ENCODE measurements at places on chromosomes 1 and 21. TPM values are rescaled to one million over a fixed set of nuclear protein-coding genes. Genes with fewer than 3 reads are reported as not detected.

DNA sequence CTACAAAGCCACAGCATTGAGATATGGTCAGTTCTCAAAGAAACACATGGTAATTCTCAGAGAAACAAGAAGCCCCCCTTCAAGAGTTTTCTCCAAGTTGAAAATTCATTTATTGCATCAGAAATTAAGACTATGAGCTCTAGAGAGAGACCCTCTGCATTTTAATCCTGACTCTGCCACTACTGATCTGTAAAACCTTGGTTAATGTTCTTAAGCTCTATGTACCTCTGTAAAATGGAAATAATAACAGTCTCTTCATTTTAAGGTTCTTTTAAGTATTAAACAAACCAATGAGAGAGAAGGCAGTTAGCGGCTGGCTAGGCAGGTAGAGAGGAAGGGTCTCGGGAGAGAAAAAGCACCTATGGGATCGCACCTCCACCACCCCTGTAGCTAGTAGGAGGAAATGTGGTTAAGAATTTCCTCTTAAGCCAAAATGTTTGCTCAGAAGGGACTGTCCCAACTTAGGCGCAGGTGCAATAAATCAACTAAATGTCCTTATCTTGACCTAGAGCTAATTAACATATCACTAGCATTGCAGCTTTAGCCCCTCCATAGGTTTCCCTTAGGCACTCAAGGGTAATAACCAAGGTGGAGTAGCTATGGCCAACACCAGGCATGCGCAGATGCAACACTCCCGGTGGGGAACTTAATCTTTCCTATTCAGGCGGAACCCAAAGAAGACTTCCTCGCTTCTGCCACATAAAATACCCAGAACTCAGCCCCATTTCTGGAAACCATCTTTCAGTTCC, 1685.4 kb downstream of the MRPL39 start:
- no peaks in the 10 kb centered on the region for H3K4me1 ChIP-seq
- no peak overlapping the region for H3K4me3 ChIP-seq
- H3K27me3 ChIP-seq, result no peaks in the 10 kb centered on the region
- no peak overlapping the region for H3K27ac ChIP-seq

DNA sequence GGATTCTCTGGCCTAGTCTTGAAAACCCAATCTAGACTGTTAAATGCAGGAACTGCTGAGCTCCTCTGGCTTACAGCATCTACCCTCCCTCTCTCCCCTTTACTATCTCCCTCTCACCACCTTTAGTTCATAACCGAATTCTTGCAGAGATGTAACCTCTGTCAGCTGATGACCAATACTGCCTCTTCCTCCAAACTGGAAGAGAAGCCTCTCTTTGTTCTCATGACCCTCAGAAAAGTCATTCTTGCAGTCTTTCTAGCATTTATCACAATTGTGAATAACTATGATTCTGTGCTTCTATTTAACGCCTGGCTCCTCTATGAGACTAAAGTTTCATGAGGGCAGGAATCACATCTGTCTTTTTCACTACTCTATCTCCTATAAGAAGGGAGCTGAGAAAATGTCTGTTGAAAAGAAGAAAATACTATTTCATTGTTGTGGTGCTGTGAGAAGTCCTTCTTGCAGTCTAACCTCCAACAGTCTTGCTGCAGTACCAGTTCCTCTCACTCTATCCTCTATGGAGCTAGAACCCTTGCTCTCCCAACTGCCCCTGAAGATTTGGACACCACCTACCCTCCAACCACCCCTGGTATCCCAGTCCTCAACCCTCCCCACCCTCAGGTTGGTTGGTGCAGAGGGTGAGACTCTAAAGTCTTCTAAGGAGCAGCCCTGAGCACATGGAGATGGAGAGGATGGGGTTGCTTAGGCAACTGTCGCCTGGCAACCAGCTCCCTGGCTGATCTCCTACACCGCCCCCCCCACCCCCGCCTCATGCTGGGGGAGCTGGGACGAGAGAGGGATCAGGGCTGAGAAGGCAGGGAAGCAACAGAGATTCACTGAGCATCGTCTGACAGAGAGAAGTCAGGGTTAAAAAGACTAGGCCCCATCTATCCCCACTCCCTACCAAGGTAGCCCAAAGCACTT, 13.9 kb downstream of the MEF2D start:
- no peak overlapping the region for H3K4me3 ChIP-seq
- H3K4me1 ChIP-seq, result peaks cover 21% of the 10 kb centered on the region
- H3K36me3 ChIP-seq, result peaks cover 10% of the 10 kb centered on the region
- H3K27me3 ChIP-seq, result no peaks in the 10 kb centered on the region
- no peak for DNase-seq

The RIMKLA gene
- 6.2 TPM for total RNA-seq

DNA sequence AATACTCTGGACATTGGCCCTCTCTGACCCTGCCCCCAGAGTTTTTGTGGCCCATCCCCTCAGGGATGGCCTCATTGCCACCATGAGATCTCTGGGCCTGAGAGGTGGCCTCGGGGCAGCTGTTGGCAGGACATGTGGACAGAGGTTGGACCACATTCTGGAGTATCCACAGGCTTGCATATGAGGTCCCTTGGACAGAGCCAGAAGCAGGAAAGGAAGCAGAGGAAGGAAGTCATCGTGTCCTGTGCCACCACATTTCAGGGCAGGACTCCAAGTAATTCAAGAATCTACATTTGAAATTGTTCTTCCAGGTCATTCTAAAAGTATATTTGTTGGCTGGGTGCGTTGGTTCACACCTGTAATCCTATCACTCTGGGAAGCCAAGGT, 95.9 kb upstream of the PPP2R5A start:
- H3K27me3 ChIP-seq, result no peaks in the 10 kb centered on the region
- no peaks in the 10 kb centered on the region for H3K4me1 ChIP-seq
- H3K36me3 ChIP-seq, result no peaks in the 10 kb centered on the region
- H3K27ac ChIP-seq, result no peak overlapping the region

The PGLYRP4 gene
- total RNA-seq, result not detected

- H3K27me3 ChIP-seq, result no peaks in the 10 kb centered on the region
- no peak overlapping the region for H3K27ac ChIP-seq
- DNase-seq, result no peak
- H3K4me1 ChIP-seq, result no peaks in the 10 kb centered on the region
Measured at GRCh38 chr1:241081473-241081872, 275.5 kb downstream of the RGS7 start.

Data from H9 (cell line).